Stimulated activated CD8-positive, alpha-beta memory T cell treated with anti-CD3 and anti-CD28 coated beads, Interleukin-4, amount 100 ng/mL, for 1 hour (primary cell): ENCODE measurements at places on chromosomes 4 and X.

GRCh38 chr4:158722291-158722916, 792 bp downstream of the PPID start:
- DNase-seq, result no peak

GRCh38 chrX:45842926-45843315, 642.2 kb upstream of the DIPK2B start:
- DNase-seq, result no peak

DNA sequence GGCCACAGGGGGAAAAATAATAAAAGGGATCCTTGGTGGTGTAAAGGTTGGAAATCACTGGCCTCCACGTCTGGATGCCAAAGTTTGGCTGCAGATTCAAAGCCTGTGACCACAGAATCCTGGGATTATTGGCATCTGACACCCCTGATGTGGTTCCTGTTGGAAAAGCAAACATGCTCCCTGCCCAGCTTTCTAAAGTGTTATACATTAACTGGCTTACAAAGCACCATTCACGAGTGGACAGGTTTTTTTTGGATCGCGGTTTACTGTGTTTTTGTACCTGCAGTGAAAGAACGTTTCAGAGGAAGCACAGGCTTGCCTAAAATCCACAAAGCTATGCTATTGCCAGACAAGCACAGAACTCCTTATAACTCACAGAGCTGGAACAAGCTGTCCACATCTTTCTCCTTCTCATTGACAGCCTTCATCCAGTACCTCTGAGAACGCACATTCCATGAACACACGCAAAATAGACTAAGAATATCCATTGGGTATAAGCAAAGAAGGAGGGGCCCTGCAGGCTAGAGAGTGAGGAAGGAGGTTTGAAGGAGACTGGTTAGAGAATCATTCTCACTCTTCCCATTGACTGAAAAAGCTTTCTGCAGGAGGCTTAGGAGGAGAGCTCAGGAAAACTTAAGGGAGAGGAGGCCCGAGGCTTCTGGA, 14.5 kb upstream of the CAPN6 start:
- DNase-seq, result no peak

DNA sequence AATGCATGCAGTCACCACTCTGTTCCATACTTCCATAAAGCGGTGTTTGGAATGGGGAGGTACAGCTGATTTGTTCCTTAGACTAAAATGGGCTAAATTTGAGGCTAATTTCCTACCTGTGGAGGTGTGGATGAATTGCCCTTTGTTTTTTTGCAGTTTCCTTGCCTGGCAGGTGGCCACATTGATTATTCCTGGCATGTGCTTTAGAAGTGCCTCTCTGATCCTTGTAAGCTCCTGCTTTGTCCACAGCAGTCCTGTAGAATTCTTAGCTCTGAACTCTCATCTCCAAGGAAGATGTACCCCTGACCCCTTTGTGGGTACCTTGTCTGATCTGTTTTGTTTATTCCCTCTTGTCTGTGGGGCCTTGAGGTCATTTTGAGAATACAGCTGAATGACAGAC, 136.8 kb downstream of the ADGRL3 start:
- no peak for DNase-seq

DNA sequence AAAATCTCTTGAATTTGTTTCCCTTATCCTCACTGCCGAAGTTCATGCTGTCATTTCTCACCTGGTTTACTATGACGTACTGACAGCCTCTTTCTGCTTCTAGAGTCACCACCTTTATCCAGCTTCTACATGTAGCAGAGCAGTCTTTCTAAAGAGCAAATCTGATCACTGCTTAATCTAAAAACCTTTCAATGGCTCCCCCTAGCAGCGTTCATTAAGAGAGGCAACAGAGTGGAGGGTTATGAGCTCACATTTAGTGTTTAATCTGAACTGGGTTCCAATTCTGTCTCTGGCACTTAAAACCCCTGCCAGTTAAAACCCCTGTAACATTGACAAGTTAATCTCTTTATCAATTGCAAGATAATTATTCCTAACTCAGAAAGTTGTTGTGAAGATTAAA, 4.4 kb downstream of the RBPJ start:
- DNase-seq, result no peak

DNA sequence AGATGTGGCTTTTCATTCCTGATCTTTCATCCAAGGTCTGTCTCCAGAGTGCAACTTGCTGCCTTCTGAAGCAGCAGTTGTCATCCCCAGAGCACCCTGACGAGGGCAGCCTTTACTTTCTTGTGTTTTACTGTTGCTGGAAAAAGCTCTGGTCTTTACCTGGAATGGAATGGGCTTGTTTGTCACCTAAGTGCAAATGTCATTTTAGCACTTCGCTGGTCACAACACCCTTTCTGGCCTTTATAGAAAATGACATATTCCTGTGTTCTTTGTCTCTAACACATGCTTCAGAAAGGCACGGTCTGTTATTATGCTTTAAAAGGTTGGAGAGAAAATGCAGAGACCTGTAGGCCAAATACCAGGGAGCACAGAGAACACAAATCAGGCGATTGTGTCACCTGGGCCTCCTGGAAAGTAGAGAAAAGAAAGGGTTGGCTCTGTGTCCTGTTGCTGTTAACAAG, 332.7 kb upstream of the IGFBP7 start:
- no peak for DNase-seq

GRCh38 chr4:149708513-149709130, 107.0 kb downstream of the IQCM start:
- DNase-seq, result no peak

GRCh38 chrX:152259150-152259549, 120.8 kb upstream of the MAGEA10 start:
- no peak for DNase-seq

GRCh38 chrX:10749113-10749512, 128.7 kb upstream of the MID1 start:
- DNase-seq, result no peak

DNA sequence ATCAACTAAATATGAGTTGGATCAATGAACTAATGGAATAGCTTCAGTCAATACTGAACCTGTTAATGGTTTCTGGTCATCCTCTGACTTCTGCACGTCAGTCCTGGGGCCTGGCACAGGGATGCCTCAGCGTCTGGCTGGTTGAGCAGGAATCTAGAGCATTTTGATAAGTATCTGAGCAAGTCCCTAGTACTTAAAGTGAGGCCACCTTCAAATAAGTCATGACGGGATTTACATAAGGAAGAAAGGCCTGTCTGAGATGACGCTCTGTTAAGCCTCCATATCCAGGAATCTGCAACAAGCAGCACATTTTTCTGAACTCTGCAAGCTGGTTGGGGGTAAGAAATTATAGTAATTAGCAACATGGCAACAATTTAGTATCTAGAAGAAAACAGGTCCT, 83.2 kb upstream of the TBC1D9 start:
- no peak for DNase-seq
